ENCODE measurements at places on chromosomes 13 and 19.

GRCh38 chr13:75383064-75383715 lies 98.8 kb downstream of the TBC1D4 start:
- DNase-seq = no peak

DNA sequence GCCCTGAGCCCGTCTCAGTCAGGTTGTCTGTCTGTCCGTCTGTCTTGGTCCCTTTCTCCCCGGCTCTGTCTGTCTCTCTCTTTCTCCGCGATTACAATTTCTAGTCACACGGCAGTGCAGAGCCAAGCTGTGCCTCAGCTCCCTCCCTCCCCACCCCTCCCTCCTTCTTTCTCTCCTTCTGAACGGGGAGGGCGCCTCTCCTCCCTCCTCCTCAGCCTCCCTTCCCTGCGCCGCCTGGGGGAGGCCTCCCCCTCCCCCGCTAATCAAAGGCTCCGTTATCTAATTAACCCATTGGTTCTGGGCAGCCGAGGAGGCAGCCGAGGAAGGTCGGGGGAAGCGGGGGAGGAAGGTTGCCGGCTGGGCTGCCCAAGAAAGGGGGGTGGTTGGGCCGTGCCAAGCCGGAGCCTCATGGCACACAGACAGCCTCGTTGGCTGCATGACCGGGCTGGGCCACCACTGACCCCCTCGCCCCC lies 16.5 kb downstream of the LRRC4B start:
- DNase-seq = no peak

- DNase-seq = no peak
Measured at GRCh38 chr13:37074703-37075102, 15.2 kb upstream of the SUPT20H start.

DNA sequence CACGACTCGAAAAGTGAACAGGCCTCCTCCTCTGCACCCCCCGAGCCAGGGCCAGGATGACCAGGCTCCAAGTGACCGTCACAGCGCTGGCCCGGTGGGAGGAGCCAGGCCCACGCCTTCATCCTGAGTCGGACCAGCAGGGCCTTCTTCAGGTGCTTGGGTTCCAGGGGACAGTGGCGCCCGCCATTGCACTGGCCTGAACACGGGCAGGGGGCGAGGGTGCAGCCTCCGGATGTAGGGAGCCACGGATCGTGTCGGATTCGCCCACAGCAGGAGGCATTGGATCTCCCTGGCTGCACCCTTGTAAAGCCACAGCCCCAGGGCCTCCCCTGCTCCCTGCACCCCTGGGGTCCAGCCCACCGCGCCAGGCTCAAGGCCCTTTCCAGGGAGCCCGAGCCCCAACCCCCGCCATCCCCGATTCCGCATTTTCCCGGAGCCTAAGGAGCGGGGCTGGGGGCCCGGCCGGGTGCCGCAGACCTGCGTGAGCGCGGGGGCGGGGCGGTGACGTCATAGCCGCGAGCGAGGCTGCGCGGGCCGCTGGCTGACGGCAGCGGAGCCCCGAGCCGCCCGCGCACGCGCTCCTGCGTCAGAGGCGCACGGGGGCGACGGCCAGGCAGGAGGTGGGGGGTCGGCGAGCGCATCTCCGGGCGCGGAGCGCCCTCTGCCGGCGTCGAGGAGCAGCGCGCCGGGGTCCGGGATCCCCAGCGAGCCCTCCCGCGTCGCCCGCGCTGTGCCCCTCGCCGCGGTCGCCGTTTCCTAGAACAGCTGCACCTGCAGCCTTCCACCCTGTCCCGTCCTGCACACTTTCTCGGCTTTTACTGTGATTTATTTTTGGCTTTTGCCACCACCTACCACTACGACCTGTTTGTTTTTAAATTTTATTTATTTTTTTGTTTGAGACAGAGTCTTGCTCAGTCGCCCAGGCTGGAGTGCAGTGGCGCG lies 1.5 kb upstream of the ATP5F1D start:
- DNase-seq = peak; percentile 94

DNA sequence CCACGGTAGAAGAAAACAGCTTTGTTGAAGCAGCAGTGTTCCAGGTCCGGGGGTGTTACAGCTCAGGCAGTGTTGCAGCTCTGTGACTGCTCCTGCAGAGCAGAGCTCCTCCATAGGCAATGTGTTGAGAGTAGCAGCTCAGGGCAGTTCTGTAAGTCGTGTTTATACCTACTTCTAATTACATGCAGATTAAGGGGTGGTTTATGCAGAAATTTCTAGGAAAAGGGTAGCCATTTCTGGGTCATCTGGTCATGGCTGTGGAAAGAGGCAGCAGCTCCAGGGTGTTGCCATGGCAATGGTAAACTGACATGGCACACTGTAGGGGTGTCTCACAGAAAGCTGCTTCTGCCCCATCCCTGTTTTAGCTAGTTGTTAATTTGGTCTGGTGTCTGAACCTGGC lies 316.4 kb downstream of the GPC5 start:
- no peak for DNase-seq

GRCh38 chr19:4007836-4008539 lies 452 bp downstream of the PIAS4 start:
- no peak for DNase-seq

- no peak for DNase-seq
Measured at GRCh38 chr13:30088312-30088855, 219.0 kb downstream of the KATNAL1 start.

DNA sequence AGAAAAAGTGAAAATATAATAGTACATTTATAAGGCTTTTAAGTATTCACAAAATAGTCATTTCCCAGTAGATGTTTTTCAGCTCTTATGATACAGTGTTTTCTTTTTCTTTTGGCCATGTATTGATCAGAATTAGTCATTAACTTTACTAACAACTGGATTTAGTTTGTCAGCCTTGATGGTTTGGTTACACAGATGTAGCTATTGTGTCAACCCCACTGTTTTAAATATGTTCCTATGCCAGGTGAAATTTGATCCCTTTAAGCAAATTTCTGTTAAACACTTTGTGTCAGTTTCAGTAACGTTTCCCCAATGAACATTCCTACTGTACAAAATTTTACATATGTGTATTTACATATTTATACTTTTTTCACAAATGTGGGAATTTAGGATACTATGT lies 261.5 kb upstream of the STARD13 start:
- DNase-seq = no peak

DNA sequence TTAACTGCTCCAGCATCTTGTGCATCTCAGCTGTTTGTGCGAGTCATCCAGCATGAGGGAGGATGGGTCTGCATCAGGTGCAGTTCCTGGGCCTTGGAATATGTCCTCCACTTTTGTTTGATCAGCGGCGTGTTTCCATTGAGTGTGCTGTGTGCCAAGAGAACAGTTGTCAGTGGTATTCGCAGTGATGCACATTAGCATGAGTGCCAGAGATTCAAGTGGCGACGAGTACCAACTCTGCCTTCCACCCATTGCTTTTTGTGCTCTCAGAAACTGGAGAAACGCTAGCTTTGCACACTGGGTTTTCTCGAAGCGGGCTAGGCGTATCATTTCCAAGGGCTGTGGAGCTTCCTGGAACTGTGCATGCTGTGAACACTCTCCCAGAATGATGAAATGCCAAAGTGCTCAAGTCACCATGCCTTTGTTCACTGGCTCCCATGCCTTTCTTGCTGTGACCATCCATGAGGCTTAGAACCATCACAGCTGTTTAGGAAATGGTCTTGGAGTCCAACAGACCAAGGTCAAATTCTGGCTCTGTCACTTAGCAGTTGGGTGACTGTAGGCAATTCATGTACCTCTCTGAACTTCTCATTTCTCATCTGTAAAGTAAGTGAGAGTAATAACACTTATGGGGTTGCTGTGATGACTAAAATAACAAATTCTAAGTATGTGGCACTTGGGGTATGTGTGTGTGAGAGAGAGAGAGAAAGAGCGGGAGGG lies 18.4 kb downstream of the LRCH1 start:
- DNase-seq = no peak

- no peak for DNase-seq
Measured at GRCh38 chr13:31053091-31053490, 108.6 kb downstream of the HSPH1 start.

- DNase-seq = peak; percentile 48
Measured at GRCh38 chr13:24270639-24271141, 38.7 kb upstream of the C1QTNF9 start.

DNA sequence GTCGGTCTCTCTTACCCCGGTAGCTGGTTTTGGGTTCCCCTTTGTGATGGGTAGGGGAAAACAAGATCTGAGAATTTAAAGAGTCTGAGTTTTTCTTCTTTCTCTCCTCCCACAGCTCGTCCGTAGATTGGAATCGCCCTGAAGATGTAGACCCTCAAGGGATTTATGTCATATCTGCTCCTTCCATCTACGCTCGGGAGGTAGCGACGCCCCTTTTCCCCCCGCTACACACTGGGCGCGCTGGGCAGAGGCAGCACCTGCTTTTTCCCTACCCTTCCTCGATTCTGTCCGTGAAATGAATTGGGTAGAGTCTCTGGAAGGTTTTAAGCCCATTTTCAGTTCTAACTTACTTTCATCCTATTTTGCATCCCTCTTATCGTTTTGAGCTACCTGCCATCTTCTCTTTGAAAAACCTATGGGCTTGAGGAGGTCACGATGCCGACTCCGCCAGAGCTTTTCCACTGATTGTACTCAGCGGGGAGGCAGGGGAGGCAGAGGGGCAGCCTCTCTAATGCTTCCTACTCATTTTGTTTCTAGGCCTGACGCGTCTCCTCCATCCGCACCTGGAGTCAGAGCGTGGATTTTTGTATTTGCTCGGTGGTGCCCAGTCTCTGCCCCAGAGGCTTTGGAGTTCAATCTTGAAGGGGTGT lies 7.1 kb upstream of the SELENOV start:
- no peak for DNase-seq

DNA sequence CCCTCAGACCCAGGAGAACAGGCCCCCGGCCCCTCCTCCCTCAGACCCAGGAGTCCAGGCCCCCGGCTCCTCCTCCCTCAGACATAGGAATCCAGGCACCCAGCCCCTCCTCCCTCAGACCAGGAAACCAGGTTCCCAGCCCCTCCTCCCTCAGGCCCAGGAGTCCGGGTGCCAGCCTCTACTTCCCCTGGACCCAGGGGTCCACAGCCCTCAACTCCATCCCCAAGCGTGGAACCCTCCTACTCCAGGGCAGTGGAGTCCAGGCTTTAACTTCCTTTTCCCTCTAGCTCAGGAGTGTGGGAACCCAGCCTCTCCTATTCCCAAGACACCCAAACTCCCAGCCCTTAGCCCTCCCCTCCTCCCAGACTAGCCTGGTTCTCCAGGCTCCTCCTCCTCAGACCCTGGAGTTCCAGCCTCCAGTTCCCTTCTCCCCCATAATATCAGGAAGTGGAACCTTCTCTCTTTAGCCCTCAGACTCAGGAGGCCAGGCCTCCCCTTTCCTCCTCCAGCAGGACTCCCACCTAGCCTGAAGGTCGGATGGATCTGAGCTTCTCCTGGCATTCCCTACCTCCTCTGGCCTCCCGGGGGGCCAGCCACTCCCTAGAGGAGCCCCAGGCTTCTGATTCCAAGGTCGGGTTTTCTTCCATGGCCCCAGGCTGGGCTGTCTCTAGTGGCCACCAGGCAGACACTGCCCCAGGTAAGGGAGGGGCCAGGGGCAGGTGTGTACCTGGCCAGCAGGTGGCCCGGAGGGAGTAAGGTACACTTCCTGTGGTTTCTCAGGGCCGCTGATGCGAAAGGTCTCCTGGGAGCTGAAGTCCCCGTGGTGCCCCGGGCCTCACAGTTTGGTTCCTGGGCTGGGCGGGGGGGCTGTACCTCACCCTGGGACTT lies at the start of gene TMC4:
TSS of gene TMC4 (minus strand) at position 690 of the 888 bp plus-strand sequence. CDS start at position 647, 43 bp downstream.
- DNase-seq = no peak

GRCh38 chr19:2609389-2610116 lies 92.9 kb downstream of the GNG7 start:
- DNase-seq = no peak

GRCh38 chr13:40275155-40275554 lies 391.3 kb downstream of the FOXO1 start:
- DNase-seq = no peak

GRCh38 chr13:110360598-110360997 lies 53.5 kb downstream of the COL4A2 start:
- no peak for DNase-seq

GRCh38 chr13:51848674-51849073 lies 3.7 kb upstream of the TMEM272 start:
- DNase-seq = no peak

DNA sequence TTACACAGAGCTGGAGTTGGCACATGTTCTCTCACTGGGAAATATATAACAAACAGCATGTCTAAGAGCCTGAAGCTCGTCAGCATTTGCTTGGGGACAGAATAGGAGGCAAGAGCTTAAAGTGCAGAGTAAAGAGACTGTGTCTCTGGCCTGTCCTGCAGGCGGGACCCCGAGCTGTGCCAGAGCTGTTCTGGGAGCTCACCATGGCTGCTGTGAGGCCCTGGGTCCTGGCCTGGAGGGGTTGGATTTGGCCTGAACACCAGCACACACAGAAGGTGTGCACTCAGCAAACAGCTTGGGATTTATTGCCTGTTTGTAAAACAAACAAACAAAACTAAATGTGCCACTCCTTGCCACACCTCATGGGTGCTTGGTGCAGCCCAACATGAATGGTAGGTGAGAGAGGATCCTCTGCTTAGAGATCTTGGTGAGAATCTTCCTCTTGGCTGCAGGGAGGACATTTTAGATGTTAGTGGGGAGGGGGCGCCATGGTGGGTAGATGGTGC lies 60.9 kb downstream of the ERICH6B start:
- DNase-seq = no peak

GRCh38 chr13:27928353-27928804 lies 8.6 kb downstream of the PDX1 start:
- DNase-seq = no peak

- DNase-seq = peak; percentile 86
Measured at GRCh38 chr19:18304458-18305310, 18.2 kb downstream of the LSM4 start.

GRCh38 chr13:47917022-47917574 lies 84.0 kb downstream of the SUCLA2 start:
- no peak for DNase-seq

- peak; percentile 25 for DNase-seq
Measured at GRCh38 chr19:41999071-41999877, 5.2 kb upstream of the ATP1A3 start.

DNA sequence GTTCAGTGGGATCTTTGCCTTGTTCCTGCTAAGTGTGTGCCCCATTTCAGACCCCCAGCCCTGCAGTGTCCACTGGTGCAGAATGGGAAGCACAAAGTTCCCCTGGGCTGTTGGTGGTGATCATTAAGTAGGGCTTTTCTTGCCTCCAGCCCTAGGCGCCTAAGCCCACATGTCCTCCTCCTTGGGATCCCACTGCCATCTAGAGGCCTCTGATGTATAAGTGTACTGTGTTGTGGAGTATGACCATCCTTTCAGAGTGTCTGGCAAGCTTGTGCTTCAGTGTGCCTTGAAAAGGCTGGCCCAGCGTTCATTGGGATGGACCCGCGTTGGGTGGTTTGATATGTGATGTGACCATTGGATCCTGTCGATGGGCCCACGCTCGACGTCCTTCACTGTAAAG lies 71.2 kb downstream of the WASF3 start:
- DNase-seq = no peak

- no peak for DNase-seq
Measured at GRCh38 chr13:112434032-112434431, 57.9 kb downstream of the SPACA7 start.

- peak; percentile 50 for DNase-seq
Measured at GRCh38 chr19:30682999-30683536, 310.9 kb downstream of the ZNF536 start.

Measured in activated naive CD4-positive, alpha-beta T cell treated with anti-CD3 and anti-CD28 coated beads, Interleukin-2, amount 50 U/mL, for 16 hours (primary cell).